ENCODE measurements at places on chromosomes 7 and 10.

- no peak for DNase-seq
Measured at GRCh38 chr7:93945756-93946535, 24.4 kb downstream of the GNG11 start.

DNA sequence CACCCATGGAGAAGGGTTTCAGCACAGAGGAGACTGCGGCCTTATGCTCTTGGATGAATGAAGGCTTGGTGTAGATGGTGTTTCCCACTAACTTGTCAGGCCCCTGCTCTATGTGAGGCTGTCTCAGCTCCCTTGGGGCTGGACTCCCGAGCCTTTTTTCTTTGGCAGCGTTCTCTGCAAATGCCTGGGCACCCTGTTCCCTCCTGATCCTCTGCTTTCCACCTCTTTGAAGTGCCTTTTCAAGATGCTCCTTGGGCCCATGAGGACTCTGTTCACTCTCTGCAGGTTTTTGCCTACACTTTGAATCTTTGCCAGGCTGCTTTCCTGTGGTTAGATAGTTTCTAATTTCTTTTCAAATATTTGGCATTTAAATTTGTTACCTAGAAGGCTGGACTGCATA lies 6.8 kb upstream of the ACBD5 start:
- DNase-seq = no peak

DNA sequence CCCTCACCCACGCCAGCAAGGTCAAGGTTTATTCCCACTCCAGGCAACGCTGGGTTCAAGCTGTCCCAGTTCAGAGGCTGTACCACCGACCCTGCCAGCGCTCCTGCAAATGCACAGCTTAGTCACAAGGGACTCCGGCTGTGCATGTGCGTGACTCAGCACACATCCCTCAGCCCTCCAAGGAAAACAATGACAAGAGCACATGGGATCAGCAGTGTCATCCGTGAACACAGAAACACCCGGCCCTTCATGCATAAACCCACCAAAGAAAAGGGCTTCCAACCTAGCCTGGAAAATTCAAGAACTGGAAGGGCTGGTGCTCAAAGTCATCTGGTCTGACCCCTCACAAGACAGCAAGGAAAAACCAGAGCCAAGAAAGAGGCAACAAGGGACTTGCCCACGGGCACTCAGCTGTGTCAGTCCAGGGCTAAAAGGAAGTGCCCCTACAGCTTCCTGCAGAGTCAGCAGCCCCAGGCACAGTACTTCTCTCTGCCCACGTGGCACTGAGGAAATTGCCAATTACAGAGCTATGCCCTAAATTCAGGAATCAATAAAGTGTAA lies 106.1 kb downstream of the KCNMA1 start:
- DNase-seq = no peak

DNA sequence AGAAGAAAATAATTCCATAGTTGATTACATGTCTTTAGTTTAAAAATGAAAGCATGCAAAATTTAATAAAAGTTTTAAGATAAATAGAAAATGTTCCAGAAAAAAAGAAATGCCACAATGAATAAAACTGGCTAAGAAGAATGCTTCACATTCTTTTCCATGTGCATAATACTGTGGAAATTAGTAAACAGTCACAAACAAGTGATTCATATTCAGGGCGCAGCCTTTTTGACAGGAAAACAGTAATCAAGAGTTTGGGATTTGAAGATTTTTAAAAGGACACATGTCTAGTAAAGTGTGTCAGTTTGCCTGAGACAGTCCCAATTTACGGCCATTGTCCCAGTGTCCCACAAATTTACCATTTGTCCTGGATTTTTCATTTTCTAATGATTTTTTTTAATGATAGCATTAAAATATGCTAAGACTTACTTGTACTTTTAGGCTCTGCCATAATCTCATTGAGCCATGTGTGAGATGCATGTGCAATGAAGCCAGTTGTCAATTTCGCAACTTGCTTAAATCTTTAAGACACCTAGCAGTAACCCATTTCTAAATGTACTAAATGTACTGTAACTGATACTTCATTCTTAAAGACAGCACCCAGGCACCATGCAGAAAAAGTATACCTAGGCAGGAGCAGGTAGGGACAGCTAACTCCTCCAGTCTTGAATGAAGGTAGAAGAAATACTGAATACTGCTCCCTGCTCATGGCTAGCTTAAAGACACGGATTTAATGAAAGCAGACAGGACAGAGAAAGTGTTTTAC lies 46.9 kb downstream of the ZNF438 start:
- DNase-seq = no peak

DNA sequence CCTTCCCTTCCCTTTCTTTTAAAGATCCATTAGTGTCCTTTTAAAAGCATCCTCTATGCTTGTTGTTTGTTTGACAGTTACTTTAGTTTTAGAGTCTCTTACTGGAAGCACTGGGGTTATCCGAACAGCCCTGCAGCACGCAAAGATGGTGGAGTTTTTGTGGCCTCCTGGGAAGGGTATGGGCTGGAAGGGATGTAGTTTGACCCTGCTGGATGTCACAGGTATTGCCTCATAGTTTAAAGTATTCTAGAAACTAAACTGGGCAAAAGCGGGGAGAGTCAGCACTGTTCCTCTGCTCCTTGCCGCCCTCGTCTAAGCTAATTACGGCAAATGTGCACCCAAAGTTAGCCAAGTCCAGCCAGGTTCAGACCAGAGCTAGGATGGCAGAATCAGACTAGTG lies 35.8 kb upstream of the GNAI1 start:
- no peak for DNase-seq

DNA sequence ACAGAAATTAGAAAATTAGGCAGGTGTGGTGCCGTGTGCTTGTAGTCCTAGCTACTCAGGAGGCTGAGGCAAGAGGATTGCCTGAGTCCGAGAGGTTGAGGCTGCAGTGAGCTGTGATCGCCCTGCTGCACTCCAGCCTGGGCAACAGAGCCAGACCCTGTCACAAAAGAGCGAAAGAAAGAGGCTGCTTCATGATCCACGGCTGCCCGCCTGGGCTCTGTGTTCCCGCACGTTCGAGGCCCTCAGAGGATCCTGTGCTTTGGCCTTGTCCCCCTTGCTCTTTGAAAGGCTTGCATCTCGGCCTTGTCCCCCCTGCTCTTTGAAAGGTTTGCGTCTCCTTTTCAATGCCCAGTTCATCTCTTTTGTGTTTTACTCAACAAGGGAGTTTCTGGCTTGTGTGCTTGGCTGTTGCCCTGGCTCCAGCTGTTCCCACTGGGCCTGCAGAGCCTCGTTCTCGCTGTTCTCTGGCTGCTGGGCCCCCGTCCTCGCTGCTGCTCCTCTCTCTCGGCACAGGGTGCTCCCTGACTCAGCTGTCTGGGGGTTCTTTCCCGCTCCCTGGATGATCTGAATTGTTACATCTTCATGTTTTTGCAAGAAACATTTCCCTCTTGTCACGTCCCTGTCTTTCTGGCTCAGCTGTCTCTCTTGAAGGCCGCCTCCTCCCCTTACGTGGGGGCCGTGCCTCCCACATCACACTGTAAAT lies 45.1 kb upstream of the INPP5A start:
- DNase-seq = no peak

- no peak for DNase-seq
Measured at GRCh38 chr7:150627959-150628358, 4.2 kb downstream of the GIMAP6 start.

DNA sequence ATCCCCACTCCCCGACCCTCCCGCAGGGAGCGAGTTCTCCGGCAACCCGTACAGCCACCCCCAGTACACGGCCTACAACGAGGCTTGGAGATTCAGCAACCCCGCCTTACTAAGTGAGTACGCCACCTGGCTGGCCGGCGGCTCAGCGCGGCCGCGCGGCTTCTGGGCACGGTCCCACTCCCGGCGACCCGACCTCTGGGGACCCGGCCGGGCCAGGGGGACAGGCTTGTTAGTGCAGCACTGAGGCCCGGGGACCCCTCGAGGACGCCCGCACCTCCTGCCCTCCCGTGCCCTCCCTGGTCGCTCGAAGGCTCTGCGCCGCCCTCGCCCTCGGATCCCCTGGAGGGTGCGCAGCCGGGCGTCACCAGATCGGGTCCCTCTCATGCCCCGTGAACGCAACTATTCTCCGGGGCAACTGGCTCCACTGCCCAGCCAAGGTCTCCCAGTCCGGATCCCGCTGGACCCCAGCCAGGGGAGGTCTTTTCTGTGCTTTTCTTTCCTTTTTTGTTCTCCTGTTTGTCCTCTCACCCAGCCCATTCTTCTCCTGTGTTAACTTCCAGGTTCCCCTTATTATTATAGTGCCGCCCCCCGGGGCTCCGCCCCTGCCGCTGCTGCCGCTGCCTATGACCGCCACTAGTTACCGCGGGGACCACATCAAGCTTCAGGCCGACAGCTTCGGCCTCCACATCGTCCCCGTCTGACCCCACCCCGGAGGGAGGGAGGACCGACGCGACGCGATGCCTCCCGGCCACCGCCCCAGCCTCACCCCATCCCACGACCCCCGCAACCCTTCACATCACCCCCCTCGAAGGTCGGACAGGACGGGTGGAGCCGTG lies 81.8 kb downstream of the PAX2 start:
- peak; percentile 33 for DNase-seq

DNA sequence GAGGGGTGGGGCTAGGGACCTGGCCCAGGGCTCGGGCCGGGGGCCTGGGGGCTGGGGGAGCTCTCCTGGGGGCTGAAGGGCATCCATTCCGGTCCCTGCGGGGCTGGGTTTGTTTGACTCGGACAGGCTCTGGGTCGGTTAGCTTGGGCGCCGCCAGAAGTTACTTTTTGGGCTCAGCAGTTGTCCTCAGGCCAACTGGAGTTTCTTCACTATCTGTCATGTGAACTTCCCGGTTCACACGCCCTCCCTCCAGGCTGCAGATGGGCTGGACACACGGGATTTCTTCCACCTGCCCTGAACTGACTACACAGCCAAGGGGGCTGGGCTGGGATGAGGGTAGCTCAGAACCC lies 3.8 kb downstream of the SLC4A2 start:
- no peak for DNase-seq

DNA sequence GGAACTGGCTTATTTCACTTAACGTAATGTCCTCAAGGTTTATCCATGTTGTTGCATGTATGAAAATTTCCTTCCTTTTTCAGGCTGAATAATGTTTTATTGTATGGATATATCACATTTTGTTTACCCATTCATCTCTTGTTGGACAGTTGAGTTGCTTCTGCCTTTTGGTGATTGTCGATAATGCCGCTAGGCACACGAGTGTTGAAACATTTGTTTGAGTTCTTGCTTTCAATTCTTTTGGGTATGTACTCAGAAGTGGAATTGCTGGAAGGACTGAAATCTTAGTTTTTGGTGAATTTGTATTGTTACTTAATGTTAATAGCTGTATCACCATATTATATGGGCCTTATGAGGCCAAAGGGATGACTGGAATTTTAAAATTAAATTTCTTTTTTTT lies 23.6 kb downstream of the CCNY start:
- no peak for DNase-seq

DNA sequence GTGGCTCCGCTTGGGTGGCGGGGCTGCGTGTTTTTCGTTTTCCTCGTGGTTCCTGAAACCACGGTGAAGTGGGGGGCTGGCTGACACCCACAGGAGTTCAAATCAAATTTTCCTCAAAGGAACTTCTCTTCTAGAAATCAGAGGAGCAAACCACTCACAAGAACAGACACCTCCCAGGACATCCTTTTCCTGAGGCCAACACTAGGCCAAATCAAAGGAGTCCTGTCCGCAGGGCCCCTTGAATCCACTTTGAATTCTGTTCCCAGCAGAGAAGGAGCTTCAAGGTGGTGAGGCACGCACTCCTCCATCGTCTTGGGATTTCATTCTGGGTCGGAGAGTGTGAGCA lies 29.9 kb upstream of the ZNF273 start:
- no peak for DNase-seq

DNA sequence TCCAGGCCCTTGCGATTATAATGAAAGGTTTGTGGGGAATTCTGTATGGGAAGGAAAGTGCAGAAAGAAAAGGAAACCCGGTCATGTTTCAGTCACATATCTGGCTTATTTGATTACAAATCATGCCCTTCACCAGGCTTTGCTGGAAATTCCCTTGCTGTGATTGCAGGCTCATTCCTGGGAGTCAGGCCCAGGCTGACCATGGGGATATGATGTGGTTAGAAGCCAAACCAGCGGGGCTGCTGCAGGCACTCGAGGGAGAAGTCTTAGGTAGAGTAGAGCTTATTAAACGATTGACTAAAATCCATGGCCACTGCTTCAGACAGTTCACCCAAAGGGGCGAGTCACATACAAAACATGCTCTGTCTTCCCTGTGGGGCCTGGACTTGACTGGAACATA lies 16.2 kb downstream of the PKD1L1 start:
- DNase-seq = no peak

DNA sequence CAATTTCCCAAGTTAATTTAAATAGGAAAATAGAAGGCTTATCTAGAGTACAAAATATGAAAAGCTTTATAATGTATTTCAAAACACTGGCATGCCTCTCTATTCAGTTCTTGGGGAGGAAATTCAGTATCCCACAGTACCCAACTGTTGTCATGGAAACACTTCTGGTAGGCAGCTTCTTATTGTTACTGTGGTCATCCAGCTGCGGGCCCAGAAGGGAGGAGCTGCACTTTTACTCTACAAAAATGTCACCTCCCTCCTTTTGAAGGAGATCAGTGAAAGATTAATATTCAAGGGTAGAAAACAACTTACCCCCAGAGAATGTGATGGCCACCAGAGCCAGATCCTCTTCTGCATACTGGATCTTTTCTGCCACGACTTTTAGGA lies 202.8 kb downstream of the RAPGEF5 start:
- no peak for DNase-seq

DNA sequence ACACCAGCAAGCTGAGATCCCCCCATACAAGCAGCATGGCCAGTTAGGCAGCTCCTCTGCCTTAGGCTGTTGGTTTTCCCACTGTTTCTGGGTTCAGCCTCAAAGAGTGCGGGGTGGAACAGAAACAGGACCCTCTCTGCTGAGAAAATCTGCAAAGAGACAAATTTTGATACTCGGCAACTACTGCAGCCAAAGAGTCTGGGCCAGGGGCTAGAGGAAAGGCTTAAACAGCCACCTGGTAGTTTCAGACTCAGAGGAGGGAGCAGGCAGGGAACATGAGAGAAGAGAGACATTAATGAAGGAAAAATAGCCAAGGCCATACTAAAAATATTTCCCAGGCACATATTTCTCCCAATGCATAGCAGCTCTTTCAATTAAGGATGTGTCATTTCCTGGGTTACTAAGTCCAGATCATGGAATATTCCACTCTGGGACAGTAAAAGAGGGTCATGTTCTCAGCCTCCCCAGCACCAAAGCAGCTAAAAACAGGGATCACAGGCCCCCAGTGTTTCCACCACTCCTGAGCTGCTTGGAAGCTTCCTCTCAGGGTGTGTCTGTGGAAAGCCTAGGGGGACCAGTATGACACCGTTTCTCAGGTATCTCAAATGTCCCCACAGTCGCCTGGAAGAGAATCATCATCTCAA lies 29.8 kb downstream of the PDLIM1 start:
- no peak for DNase-seq

All from activated CD4-positive, alpha-beta T cell treated with anti-CD3 and anti-CD28 coated beads for 48 hours (primary cell).